Natural killer cell (primary cell): ENCODE measurements at places on chromosomes 7 and 10.
A peak's percentile ranks its signal among the peaks of the same experiment; 100 is the strongest.

- H3K27me3 ChIP-seq, result no peaks in the 10 kb centered on the region
- no peaks in the 10 kb centered on the region for H3K36me3 ChIP-seq
- H3K4me3 ChIP-seq, result no peak overlapping the region
- no peak for DNase-seq
These were observed 266.4 kb upstream of the FZD8 start for GRCh38 chr10:35908451-35908850.

DNA sequence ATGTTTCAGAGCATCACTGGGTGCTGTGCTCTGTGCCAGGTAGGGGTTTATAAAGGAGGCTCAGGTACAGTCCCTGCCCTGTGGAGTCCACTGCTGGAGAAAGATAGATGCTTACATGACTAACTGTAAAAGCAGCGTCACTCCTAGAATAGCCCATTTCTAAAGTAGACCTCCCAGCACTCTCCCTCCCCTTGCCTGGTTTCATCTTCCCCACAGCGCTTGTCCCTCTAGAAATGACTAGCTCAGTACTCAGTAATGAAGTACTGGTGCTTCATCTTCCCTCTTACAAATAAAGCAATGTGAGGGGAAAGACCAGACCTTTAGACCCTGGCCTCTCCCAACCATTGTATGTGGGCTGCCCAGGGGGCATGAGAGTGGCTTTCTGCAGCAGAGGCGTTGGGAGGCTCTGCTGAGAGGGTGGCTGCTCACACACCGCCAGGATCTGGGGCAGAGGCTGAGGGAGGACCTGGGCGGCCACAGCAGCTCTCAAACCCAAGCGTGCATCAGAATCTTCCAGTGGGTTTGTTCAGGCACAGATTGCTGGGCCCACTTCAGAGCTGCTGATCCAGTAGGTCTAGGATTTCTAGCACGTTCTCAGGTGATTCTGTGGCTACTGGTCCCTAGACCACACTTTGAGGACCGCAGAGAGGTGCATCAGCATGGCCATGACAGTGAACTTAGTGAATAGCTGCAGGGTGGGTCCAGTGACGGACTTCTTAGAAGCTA, 110.3 kb upstream of the ANLN start:
- H3K36me3 ChIP-seq, result no peaks in the 10 kb centered on the region
- no peak for DNase-seq
- no peak overlapping the region for H3K27ac ChIP-seq
- no peaks in the 10 kb centered on the region for H3K27me3 ChIP-seq
- H3K4me3 ChIP-seq, result no peak overlapping the region

DNA sequence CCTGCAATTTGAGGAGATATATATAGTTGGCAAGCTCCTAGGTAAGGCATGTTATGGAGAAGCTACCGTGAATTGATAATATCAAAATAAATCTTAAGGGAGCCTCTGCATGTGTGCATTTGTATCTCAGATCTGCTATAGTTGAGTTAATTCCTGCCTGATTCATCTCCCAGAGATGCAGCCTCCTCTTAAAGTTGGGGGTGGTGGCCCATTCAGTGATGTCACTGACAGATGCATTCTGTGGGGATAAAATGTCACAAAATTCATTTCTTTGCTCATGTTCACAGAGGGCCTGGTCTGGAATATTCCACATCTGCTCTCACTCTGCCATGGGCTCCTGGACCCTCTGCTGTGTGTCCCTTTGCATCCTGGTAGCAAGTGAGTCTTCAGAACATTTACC, 185.8 kb upstream of the PRSS1 start:
- H3K36me3 ChIP-seq, result no peaks in the 10 kb centered on the region
- H3K4me3 ChIP-seq, result no peak overlapping the region
- no peaks in the 10 kb centered on the region for H3K4me1 ChIP-seq
- H3K27ac ChIP-seq, result no peak overlapping the region
- H3K27me3 ChIP-seq, result no peaks in the 10 kb centered on the region

DNA sequence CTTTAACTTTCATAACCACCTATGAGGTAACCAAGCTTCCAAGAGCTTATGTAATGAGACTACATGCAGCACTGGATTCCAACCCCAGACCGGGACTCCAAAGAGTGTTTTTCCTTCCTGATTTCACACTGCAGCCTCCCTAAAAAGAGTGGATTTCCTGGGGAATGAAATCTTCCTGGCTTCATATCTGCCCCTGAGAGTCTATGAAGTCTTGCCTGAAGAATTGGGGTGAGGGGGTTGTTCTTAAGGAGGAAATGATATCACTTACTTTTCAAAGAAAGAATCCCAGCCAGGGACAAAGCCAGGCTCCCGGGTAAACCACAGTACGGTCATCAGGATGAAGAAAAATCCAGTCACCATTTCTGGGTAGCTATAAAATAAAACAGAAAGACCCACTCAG, 29.7 kb downstream of the STMP1 start:
- H3K4me1 ChIP-seq, result no peaks in the 10 kb centered on the region
- no peak overlapping the region for H3K4me3 ChIP-seq
- no peaks in the 10 kb centered on the region for H3K27me3 ChIP-seq
- no peak for DNase-seq
- H3K36me3 ChIP-seq, result no peaks in the 10 kb centered on the region
- no peak overlapping the region for H3K27ac ChIP-seq

GRCh38 chr10:96935148-96935547, 103.0 kb downstream of the LCOR start:
- H3K27me3 ChIP-seq, result no peaks in the 10 kb centered on the region
- H3K27ac ChIP-seq, result no peak overlapping the region
- no peaks in the 10 kb centered on the region for H3K4me1 ChIP-seq

DNA sequence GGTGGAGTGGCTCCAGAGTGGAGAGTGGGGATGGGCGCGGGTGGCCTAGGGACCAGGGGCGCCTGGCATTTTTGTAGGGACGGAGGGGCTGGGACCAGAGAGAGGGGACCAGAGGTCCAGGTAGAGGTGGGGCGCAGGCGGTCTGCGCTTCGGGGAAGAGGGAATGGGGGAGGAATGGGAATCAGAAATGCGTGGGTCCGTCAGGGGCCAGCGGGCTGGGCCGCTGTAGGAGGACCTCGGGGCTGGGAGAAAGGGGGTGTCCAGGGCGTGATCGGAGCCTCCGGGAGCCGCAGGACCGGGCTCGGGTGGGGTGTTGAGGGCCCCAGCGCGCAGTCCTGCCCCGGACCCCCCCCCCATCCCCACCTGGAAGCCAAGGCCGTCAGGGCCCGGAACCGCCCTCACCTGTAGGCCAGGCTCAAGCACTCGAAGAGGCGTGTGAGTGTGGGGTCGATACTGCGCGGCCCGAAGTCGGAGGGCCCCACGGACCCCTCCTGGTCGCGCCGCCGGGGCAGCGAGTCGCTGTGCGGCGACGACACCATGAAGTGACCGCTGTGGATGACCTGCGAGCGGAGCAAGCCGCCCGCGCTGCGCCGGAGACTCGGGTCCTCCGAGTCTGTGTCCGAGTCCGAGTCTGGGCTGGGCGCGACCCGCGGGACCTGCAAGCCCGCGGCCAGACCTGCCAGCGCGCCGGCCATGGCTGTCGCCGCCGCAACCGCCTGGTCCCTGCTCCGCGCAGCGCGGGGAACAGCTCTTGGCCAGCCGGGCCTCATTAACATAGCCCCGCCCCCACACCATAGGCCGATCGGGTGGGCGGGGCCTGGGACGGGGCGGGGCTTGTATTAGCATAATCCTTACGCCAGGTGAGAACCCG, at the start of gene MLXIPL:
Gene MLXIPL, minus strand, starts transcription at position 725 of the 871 bp plus-strand sequence. Its CDS starts 30 bp downstream, at position 695.
- H3K4me1 ChIP-seq, result peaks cover 16% of the 10 kb centered on the region
- H3K27me3 ChIP-seq, result peaks cover 27% of the 10 kb centered on the region
- DNase-seq, result peak; percentile 70
- H3K4me3 ChIP-seq, result no peak within 1 kb of the TSS
- H3K36me3 ChIP-seq, result no peaks in the 10 kb centered on the region

DNA sequence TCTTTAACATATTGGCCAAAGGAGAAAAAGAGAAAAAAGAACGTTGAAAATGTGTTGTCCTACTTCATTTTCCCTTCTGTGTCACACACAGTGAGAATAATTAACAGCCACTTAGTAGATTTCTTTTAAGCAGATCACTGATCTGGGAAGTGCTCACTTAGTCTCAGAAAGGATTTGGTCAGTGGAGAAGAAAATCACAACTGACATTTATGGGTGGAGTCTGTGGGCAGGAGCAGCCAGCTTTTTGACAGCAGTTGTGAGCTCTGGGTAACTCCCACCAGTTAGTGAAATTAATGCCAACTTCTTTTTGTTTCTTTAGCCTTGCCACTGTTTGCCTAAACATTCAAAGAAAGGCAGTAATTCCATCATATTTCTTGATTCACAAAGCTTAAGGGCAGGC, 49.7 kb downstream of the CDK14 start:
- H3K4me3 ChIP-seq, result no peak overlapping the region
- H3K36me3 ChIP-seq, result no peaks in the 10 kb centered on the region
- H3K27me3 ChIP-seq, result no peaks in the 10 kb centered on the region
- DNase-seq, result no peak
- H3K27ac ChIP-seq, result no peak overlapping the region
- H3K4me1 ChIP-seq, result no peaks in the 10 kb centered on the region

- H3K27ac ChIP-seq, result no peak overlapping the region
- no peak overlapping the region for H3K4me3 ChIP-seq
These were observed 145.5 kb upstream of the CELF2 start for GRCh38 chr10:10872035-10872673.

DNA sequence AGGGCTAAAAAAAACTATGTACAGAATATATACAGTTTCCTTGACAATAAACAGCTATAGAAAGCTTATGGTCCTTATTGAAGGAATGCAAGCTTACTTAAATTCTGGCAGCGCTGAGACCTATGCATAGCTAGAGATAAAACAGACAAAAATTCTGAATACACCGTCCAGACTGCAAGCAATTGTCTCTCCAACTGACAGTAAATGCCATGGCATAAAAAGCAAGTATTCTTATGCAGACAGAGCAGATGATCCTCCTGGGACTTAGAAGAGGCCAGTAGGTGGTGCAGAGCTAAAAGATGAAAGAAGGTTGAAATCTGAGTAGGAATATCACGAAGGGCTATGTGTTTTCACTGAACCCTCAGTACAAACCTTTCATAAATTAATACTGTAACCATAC, 157.0 kb upstream of the CACNA2D1 start:
- no peaks in the 10 kb centered on the region for H3K36me3 ChIP-seq
- no peaks in the 10 kb centered on the region for H3K27me3 ChIP-seq
- H3K27ac ChIP-seq, result no peak overlapping the region
- DNase-seq, result no peak
- no peaks in the 10 kb centered on the region for H3K4me1 ChIP-seq

DNA sequence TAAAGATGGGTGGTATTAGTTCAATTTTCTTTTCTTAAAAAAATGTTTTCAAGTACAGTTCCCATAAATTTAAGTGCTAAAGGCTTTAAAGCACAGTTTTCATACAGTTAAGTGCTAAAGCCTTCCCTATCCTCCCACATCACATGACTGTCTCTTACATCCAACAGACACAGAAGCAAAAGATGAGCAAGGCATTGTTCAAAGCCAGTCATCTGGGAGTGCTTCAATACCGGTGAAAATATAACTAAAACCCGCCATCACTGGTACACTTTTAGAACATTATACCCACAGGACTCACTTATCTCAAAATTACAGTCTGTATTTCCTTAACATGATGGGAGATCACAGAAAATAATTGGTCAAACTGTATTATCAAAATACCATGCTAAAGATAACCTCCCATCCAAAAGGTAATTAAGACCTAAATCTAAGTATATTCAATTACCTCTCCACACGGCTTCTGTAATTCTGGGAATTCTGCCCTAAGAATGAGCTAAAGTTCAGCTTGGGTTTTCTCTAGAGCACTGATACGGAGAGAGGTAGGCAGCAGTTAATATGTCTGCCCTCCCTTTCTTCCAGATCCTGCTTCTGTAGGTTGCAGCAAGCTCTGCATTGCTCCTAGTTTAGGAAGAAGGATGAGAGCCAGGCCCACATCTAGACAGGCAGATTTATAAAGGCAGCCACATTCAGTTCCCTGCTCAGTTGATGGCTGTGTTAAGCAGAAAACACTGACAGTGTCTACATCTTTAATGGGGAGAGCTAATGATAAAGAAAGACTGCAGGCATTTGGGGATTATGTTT, 474.8 kb upstream of the PFKP start:
- H3K4me1 ChIP-seq, result no peaks in the 10 kb centered on the region
- no peaks in the 10 kb centered on the region for H3K36me3 ChIP-seq
- H3K27ac ChIP-seq, result no peak overlapping the region
- H3K4me3 ChIP-seq, result no peak overlapping the region
- H3K27me3 ChIP-seq, result no peaks in the 10 kb centered on the region

GRCh38 chr7:85474234-85474633, 287.4 kb upstream of the SEMA3D start:
- H3K36me3 ChIP-seq, result no peaks in the 10 kb centered on the region
- no peaks in the 10 kb centered on the region for H3K4me1 ChIP-seq
- DNase-seq, result no peak

DNA sequence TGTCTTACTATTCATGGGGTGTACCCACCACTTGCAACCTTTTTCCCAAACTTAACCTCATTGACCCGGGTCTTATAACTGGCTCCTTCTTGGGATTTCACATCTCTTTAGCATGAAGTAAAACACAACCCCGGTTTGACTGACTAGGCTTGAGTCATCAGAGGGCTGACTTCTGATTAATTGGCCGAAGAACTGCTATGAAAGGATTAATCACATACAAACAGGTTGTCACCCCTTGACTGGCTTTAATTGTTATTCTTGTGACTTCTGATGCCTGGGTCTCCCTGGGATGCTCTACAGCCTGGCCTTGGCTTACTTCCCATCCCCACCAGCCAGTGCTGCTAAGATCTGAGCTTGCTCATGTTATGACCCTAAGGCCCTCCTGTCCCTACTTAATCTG, 8.8 kb upstream of the CRPPA start:
- H3K27ac ChIP-seq, result no peak overlapping the region
- H3K4me1 ChIP-seq, result no peaks in the 10 kb centered on the region
- H3K36me3 ChIP-seq, result no peaks in the 10 kb centered on the region
- DNase-seq, result no peak
- no peak overlapping the region for H3K4me3 ChIP-seq
- H3K27me3 ChIP-seq, result peaks cover 2% of the 10 kb centered on the region

DNA sequence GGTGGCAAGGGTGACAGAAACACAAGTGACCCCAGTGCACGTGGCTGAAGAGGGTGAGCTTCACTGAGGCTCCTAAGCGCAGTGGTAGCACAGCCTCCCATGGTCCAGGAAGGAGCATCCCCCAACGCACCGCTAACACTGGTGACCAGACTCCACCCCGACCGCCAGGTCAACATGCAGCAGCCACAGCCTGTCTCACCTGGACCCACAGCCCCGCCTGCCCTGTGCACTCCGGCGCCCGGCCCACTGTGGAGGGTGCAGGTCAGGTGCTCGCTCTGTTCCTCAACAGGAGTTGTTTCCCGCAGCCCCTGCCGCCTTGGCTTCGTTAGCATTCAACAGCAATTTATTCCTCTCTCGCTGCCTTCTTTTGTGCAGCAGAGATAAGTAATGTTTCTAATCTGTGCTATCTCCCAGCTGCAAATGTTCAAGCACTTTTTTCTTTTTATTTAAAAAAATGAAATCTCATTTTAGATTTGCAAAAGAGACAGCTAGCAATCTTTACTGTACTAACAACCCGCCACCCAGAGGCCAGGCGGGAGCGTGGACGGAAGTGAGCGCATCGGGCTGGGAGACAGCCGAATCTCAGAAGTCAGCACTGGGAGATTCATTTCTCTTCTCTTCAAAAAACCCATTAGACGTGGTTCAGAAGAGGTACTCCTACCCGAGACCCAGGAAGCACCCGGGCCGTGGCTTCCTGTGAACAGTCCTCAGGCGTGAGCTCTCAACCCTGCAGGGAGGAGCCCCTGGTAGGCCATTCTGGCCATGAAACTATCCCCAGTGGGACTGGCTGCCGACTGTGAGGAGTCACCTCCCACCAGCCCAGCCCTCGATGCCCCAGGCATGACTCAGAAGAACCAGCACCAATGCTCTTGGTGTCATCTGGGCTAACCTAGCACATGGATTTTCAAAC, 133.4 kb downstream of the MAD1L1 start:
- peak overlapping the region; percentile 58 for H3K27ac ChIP-seq
- H3K4me1 ChIP-seq, result peaks cover 68% of the 10 kb centered on the region
- peak; percentile 62 for DNase-seq
- H3K4me3 ChIP-seq, result no peak overlapping the region

- H3K36me3 ChIP-seq, result no peaks in the 10 kb centered on the region
- no peak overlapping the region for H3K27ac ChIP-seq
- no peaks in the 10 kb centered on the region for H3K4me1 ChIP-seq
- no peak for DNase-seq
These were observed 339.0 kb downstream of the GATA3 start for GRCh38 chr10:8393531-8393930.
